ENCODE measurements at places on chromosomes 6 and 20.

DNA sequence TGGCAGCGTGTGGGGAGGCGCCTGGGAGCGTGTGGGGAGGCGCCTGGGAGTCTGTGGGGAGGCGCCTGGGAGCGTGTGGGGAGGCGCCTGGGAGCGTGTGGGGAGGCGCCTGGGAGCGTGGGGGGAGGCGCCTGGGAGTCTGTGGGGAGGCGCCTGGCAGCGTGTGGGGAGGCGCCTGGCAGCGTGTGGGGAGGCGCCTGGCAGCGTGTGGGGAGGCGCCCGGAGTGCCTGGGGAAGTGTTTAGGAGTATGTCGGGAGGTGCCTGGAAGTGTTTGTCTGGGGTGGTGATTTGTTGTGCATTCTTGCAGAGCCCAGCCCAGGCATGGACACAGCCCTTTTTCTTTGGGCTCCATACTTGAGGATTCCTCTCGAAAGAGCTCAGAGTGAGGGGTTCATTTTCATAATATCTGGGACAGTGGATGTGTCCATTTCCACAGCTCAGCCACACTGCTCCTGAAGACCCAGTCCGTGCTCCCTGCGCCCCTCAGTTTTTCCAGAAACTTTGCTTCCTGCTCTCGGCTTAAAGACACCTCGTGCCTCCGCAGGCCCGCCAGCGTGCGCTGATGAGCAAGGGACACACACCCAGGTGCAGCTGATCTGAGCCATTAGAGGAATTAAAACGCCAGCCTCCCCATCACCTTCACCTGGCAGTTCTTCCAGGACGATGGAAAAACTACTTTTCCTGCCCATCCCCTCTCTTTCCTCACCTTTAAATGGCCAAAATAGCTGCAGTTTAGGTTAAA lies 172.2 kb upstream of the THBS2 start:
- DNase-seq, result no peak
- H3K27ac ChIP-seq, result no peak overlapping the region
- H3K27me3 ChIP-seq, result no peaks in the 10 kb centered on the region
- H3K4me1 ChIP-seq, result peaks cover 43% of the 10 kb centered on the region
- no peak overlapping the region for H3K4me3 ChIP-seq

GRCh38 chr20:62505337-62506045 lies 29.7 kb upstream of the GATA5 start:
- DNase-seq, result no peak
- H3K27ac ChIP-seq, result no peak overlapping the region
- H3K27me3 ChIP-seq, result peaks cover 2% of the 10 kb centered on the region

GRCh38 chr6:166253281-166253681 lies 54.9 kb downstream of the PRR18 start:
- H3K4me1 ChIP-seq, result peaks cover 4% of the 10 kb centered on the region
- H3K27ac ChIP-seq, result no peak overlapping the region
- H3K27me3 ChIP-seq, result peaks cover 66% of the 10 kb centered on the region

DNA sequence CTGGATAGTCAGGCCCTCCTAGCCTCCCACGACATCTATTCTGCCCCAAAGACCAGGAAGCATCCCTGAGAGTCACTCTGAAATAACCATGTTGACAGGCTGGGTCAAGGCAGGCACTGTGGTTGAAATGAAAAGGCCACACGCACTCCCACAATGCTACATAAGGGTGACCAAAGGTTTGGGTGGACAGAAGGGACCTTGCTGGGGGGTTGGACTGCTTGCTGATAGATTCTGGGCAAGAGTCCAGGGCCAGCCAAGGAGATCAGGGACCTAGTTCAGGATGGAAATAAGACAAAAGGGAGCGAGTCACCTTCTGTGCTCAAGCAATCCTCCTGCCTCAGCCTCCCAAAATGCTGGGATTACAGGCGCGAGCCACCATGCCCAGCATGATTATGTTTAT lies 32.5 kb upstream of the DSN1 start:
- peaks cover 26% of the 10 kb centered on the region for H3K36me3 ChIP-seq
- no peak overlapping the region for H3K4me3 ChIP-seq
- no peaks in the 10 kb centered on the region for H3K4me1 ChIP-seq
- H3K27ac ChIP-seq, result no peak overlapping the region
- DNase-seq, result no peak

GRCh38 chr6:43812850-43813578 lies 43.0 kb downstream of the VEGFA start:
- H3K4me1 ChIP-seq, result no peaks in the 10 kb centered on the region
- no peaks in the 10 kb centered on the region for H3K36me3 ChIP-seq
- no peak for DNase-seq

Measured in neural crest cell (in vitro differentiated cells).